Caco-2 (cell line): ENCODE measurements at places on chromosomes 2 and 18. TPM values are rescaled to one million over a fixed set of nuclear protein-coding genes. Genes with fewer than 3 reads are reported as not detected.
A peak's percentile ranks its signal among the peaks of the same experiment; 100 is the strongest.

GRCh38 chr18:34773378-34773777 is 63.3 kb downstream of the DTNA start:
- DNase-seq, result no peak

The LDAH gene
- 37.2 and 40.5 TPM in 2 replicates for total RNA-seq

DNA sequence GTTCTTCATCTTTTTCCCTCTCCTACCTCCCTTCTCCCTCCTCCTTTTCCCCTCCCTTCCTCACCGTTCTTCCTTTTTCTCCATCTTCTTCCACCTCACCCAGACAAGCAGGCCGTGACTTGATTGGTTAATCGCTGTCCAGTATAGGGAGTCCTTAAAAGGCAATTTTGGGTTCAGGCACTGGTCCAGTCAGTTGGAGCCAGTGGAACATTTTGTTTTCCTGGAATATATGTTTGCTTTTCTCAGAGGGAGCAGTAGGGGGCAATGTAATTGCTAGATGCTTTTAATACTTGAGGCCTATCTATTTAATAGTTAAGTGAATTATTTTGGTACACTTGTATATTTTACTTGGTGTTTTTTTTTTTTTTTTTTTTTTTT is 15.0 kb downstream of the ELAC1 start:
- DNase-seq, result no peak

- DNase-seq, result no peak
These were observed 46.9 kb downstream of the PLEKHB2 start for GRCh38 chr2:131152074-131152473.

GRCh38 chr18:10122988-10123950 is 209.5 kb downstream of the VAPA start:
- DNase-seq, result no peak

GRCh38 chr2:46657042-46657504 is 177.7 kb downstream of the TMEM247 start:
- DNase-seq, result no peak

DNA sequence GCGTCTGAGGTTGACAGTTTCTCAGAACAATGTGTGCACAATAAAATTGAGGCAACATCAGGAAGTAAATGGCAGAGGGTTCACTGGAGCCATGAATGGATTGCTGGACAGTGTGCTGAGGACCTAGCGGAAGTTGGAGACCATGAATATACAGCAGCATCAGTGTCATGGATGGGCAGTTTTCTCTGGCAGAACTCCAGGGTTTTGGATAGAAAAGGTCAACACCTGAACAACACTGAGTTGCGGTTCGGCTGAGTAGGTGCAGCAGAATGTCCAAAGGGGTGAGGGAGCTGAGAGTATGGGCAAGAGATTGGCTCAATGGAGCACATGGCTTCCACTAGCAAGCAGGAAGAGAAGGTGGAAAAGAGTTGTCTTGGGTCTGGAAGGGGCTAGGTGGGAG is 73.7 kb downstream of the DNER start:
- DNase-seq, result no peak

GRCh38 chr18:70636991-70637390 is 348.1 kb downstream of the SOCS6 start:
- no peak for DNase-seq

- DNase-seq, result peak; percentile 19
These were observed 707 bp upstream of the ERFE start for GRCh38 chr2:238158018-238158508.
